CD4-positive, alpha-beta T cell treated with Interleukin-15 for 1 hour (primary cell): ENCODE measurements at places on chromosomes 6 and 20.

GRCh38 chr20:62897666-62898065 is 28.6 kb downstream of the DIDO1 start:
- no peak for DNase-seq

DNA sequence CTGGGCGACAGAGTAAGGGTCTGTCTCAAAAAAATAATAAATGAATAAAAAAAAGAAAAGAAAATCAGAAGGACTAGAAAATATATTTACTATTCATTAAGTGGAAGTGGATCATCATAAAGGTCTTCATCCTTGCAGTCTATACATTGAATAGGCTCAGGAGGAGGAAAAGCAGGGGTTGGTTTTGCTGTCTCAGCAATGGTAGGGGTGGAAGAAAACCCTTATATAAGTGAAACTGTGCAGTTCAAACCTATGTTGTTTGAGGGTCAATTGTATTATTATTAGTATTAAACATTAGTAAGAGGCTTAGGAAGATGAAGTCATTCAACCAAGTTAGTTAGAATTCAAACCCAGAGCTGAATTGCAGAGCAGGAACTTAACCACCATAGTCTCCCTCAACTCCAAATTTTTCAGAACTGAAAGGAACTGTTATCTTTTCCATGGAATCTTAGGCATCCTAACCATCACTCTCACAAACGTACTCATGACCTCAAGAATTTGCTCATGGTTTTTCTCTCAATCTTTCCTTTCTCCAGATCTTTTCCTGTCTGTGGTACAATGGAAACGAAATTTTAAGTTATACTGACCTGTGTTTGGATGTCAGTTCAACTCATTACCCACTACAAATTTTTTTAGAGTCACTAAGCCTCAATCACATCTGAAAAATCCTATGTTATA is 7.7 kb upstream of the SMIM13 start:
- no peak for DNase-seq

DNA sequence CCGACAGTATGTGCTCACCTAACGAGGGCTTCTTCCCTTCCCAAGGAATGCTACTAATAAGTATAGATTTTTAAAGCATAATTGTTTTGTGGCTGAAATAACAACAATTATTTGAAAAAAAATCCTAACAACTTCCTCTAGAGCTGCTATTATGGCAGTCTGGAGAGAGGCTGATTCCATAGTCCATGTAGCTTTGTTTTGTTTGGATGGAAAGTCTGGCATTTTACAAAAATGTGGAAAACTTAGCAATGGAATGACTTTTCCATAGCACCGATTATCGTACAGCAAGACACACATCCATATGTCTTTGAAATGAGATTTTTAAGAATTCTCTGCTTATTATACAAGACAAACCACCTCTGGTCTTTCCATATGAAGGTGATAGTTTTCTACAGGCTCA is 252.4 kb upstream of the TAB2 start:
- no peak for DNase-seq

GRCh38 chr6:74902089-74902488 is 303.8 kb downstream of the COL12A1 start:
- no peak for DNase-seq

DNA sequence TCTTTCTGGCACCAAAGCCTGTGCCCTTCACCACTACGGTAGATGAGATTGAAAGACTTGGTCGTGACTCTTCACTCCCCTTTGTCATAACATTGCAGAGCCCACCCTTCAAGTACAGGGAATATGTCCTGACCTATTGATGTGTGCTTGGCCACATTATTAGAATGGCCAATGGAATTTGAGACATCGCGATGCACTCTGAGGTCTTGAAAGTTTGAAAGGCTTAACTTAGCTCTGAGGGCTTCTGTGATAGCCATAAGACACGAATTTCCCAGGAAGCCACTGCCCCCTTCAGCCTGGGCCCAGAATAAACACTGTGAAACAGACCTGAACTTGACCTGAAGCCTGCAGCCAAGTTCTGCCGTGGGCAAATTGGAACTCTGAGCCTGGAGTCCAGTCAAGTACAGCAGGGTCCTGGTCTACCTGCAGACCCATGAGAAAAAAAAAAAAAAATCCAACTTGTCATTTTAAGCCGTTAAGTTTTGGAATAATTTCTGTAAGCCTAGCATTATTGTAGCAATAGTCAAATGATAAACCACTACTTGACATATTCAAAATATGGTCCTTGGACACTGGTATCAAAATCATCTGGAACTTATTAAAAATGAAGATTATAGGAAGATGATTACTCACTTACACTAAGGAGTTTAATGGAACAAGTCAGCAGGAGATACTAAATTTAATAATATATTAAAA is 36.9 kb upstream of the TRAF3IP2 start:
- DNase-seq: peak; percentile 36

DNA sequence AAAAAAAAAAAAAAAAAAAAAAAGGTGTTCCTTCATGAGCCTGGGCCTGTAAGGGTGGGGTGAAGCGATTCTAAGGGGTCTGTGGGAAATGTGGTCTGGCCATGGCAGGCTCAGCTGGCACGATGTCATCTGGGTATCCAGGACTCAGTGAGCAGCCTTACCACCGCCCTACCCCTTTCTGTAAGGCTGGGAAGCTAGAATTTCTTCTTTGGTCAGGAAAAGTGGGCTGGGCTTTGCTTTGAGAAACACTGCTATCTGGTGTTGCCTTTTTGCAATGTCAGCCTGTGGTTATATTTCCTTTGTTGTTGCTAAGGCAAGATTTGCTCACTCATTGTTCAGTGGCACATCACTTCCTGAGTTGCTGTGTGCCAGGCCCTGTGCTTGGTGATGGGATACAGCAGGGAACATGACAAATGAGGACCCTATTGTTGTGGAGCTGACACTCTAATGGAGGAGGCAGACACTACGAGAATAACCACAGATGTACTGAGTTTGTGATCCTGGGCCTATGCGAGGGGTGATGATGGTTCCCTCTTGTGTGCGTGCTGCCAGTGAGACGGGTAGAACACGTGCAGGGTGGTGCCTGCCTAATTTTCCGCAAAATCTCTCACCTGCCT is 45.9 kb upstream of the ZNFX1 start:
- peak; percentile 40 for DNase-seq

DNA sequence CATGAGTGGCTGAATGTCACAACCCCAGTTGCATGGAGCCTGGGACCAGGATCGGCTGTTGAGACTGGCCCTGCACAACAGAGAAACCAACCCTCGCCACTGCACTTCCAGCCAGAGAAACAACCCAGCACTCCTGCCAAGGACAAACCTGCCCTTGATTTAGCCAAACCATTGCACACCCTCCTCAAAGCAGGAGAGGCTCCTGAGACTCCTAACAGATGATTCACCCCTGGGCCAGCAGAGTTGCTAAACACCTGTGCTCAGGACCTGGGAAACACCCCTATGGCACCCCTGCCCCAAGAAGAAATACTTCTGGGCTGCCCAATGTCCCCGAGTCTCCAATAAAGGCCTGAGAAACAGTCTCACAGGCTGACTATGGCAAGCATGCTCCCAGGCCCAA is 17.8 kb downstream of the WDR27 start:
- no peak for DNase-seq

DNA sequence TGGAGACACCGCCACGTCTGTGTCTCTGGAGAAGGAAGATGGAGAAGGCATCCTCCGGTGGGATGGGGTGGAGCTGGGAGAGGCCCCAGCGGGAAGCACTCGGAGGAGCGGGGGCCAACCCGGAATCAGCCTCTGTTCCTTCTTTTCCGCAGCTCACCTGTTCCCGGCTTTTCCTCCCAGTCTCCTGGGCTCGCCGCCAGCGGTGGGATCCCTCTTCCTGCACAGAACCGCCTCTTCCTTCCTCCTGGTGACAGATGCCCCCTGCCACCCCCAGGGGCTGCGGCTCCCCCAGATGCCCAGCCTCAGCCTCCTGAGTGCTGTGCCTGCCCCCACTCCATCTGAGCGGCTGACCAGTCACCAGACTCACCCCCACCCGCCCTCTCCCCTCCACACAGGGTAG is 23.3 kb downstream of the RAMACL start:
- no peak for DNase-seq

DNA sequence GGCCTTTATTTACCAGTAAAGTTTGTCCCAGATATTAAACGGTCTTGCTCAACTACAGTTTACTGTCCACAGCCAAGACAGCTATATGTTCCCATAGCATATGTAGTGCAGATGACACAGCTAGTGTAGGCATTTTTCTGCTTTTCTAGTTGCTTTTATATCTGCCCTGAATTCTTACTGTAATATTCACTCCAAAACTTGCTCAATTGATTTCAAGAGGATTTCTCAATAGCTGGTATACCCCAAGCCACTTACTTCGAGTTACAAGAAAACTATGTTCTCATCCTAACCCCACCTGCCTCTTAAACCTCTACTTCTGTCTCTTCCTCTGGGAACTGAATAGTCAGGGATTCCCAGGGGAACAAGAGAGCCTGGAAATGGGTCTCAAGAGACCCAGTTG is 18.9 kb upstream of the ROS1 start:
- no peak for DNase-seq

DNA sequence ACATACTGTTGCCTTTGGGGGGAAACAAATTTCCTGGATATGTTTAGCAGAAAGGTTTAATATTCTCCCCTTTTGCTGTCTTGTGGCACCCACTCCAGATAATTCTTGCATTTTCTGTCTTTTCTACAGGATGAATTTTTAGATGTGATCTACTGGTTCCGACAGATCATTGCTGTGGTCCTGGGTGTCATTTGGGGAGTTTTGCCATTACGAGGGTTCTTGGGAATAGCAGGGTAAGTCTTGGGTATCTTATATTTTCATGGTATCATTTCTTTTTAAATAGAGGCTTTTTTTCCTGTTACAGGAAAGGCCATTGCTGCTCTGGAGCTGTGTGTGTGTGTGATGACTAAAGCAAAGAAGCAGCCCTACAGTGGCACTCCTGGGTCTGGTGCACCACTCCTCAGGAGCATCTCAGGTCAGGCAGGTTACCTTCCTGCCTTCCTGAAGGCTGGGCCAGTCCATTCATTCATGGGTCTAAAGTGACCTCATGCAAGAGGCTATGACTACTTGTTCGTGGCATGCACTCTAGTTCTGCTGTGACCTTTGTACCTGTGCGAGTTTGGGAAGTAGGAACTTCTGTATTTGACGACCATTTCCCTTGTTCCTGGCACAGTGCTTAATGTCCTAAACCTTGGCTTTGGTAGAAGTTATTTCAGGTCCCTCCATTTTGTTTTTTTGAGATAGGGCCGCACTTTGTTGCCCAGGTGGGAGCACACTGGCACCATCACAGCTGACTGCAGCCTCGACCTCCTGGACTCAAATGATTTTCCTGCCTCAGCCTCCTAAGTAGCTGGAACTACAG is 2.2 kb downstream of the RAB5IF start:
- no peak for DNase-seq

DNA sequence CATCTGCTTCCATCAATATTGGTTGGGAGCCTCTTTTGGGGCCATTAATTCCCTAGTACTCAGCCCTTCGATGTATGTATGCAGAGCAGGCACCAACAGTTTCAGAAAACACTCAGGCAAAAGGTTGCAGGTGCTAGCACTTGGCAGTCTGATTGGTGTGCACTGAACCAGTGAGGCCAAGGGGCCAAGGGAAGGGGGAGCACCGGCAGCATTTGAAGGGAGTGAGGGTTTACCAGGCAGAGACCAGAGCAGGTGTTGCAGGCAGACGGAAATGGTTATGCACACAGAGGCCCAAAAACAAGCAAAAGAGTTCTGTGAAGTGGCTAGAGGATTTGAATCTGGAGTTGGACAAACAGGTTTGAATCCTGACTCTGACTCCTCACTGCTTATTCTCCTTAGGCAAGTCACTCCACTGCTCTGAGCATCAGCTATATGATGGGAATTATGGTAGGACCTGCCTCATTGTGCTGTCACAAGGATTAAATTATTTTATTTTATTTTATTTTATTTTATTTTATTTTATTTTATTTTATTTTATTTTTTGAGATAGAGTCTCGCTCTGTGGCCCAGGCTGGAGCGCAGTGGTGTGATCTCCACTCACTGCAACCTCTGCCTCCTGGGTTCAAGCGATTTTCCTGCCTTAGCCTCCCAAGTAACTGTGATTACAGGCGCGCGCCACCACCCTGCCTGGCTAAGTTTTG is 58.1 kb upstream of the SHLD1 start:
- DNase-seq: peak; percentile 67

GRCh38 chr6:35259948-35260590 is 534 bp downstream of the ZNF76 start:
- DNase-seq: peak; percentile 92

DNA sequence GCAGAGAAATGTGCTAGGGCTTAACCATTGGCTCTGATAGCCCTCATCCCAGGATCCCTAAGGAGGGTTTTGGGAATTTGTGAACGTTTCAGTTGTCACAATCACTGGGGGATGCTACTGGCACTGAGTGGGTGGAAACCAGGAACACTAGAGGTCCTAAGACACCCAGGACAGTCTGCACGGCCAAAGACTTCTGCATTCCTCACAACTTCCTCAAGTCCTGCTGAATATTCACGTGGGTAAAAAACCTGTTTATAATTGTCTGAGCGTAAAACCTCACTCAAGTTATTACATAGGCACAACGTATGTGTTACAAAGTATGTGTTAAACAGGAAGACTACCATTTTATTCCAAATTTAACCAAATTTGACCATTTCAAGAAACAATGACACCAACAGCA is 52.4 kb downstream of the GMDS start:
- DNase-seq: no peak

DNA sequence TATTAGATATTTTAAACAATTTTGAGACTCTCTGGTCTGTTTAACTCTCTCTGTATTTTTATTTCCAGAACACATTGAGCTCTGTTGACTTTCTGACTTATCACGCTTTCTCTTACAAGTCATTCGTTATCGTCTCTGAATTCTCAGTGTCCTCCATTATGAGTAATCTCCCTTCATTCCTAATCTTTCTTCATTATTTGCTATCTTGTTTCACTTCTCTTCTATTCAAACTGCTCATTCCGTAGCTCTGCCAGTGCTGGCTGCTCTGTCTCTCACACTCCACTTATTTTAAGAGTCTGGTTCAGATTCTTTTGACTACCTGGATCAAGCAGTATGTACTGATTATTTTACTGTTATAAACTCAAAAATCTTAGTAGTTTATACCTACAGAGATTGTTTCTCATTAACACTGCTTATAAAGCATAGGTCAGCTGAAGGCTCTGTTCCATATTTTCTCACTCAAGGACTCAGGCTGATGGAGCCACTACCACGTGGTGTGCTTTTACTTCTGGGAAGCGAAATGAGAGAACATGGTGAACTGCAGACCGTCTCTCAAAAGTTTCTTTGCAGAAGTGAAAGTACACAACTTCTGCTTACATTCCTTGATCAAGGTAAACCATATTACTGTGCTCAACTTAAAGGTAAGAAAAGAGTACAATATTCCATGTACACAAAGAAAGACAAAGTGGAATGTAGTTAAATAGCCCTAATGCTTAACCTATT is 485.2 kb downstream of the GRIK2 start:
- no peak for DNase-seq

- no peak for DNase-seq
These were observed 47.3 kb upstream of the SASH1 start for GRCh38 chr6:148295261-148295887.
